ENCODE measurements at places on chromosomes 5 and 9.

GRCh38 chr9:4113711-4114110, 186.2 kb downstream of the GLIS3 start:
- DNase-seq = no peak
- H3K27me3 ChIP-seq = peaks cover 5% of the 10 kb centered on the region
- no peak overlapping the region for H3K27ac ChIP-seq
- H3K4me3 ChIP-seq = no peak overlapping the region
- H3K4me1 ChIP-seq = no peaks in the 10 kb centered on the region

DNA sequence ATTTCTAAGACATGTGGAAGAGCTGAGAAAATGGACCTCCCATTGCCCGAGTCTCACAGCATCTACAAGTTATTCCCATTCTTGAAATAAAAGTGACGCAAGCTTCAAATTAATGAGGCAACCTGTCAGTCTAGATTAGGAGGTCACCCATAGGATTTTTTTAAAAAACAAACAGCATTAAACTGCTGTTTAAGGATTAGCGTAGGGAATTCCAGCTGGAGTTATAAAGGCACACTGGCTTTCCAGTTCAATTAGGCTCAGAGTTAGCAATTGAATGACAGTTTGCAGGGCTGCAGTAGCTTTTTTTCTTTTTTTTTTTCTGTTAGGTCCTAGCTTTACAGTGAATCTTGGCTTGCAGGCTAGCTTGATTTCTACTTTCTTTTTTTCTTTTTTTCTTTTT, 16.2 kb downstream of the PRKACG start:
- peaks cover 24% of the 10 kb centered on the region for H3K4me1 ChIP-seq
- peaks cover 16% of the 10 kb centered on the region for H3K27me3 ChIP-seq
- DNase-seq = no peak

GRCh38 chr5:127951791-127952190, 131.8 kb upstream of the SLC12A2 start:
- no peaks in the 10 kb centered on the region for H3K27me3 ChIP-seq
- H3K4me3 ChIP-seq = no peak overlapping the region
- no peak overlapping the region for H3K27ac ChIP-seq
- DNase-seq = no peak

DNA sequence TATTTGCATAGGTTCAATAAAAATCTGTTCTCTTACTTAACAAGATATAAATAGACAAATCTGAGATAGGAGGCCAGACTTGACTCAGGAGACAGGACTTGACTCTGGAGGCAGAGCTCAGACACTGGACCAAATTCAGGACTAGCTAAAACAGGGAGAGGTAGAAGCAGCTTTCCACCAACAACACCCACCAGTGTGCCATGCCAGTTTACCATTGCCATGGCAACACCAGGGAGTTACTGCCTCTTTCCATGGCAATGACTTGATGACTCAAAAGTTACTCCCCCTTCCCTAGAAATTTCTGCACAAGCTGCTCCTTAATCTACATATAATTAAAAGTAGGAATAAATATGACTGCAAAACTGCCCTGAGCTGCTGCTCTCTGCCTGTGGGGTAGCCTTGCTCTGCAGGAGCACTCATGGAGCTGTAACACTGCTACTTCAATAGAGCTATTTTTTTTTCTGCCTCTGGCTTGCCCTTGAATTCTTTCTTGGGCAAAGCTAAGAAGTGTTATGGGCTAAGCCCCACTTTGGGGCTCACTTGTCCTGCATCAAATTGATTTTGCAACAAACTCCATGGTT, 473.0 kb downstream of the PLK2 start:
- H3K4me1 ChIP-seq = no peaks in the 10 kb centered on the region
- H3K4me3 ChIP-seq = no peak overlapping the region
- no peaks in the 10 kb centered on the region for H3K36me3 ChIP-seq
- H3K27ac ChIP-seq = no peak overlapping the region
- no peaks in the 10 kb centered on the region for H3K27me3 ChIP-seq

DNA sequence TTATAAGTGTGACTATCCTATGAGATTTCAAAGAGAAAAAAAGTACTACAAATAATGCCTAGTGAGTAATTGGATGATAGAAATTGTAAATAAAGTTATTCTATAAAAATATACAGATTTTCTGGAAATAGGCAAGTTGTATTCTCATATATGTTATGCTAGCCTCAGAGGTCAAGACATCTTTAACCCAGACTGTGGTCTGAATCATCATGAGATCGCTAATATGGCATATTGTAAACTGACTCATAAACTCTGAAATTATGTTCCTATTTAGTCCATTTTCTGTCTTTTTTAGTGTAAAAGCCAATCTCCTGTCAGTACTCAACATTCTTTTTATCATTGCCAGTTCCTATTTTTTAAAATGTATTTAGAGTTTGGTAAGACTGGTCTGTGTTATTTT, 14.2 kb downstream of the LOX start:
- H3K27ac ChIP-seq = no peak overlapping the region
- no peaks in the 10 kb centered on the region for H3K36me3 ChIP-seq
- H3K4me1 ChIP-seq = no peaks in the 10 kb centered on the region
- H3K4me3 ChIP-seq = no peak overlapping the region
- no peaks in the 10 kb centered on the region for H3K27me3 ChIP-seq

DNA sequence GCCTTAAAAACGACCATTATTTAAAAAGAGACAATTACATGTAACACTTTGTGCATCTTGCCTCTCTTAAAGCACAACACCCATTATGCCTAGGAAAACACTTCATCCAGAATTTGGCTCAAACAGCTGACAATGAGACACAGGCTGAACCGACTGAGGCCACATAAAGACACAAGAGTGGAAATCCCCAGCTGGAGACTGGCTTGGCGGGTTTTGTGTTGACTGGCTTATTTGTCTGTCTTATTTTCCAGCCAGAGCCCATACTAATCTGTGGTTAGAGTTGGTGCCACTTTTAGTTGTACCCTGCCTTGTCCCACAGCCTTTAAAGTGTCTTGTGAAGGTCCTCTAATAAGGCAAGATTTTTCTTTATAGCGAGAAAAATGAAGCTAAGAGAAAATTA, 21.2 kb downstream of the TRIM14 start:
- H3K4me1 ChIP-seq = peaks cover 54% of the 10 kb centered on the region
- no peak overlapping the region for H3K4me3 ChIP-seq
- H3K27ac ChIP-seq = peak overlapping the region; percentile 64
- DNase-seq = peak; percentile 66
- peaks cover 65% of the 10 kb centered on the region for H3K36me3 ChIP-seq

DNA sequence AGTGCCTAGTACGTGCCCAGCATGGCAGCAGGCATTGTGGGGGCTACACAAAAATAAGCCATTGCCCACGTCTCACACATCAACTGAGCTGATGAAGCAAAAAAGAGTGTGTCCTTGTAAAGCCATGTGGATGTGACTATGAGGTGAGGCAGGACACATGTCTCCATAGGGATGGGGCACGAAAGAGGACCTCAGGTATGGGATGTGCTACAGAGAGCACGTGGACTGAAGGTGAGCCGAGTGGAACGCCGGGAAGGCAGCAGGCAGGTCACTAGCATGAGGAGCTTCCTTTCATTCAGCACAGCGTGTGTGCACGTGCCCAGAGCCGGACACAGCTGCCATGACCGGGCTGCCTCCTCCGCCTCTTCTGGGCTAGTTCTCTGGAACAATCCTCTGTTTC, 429.8 kb downstream of the SPOCK1 start:
- no peaks in the 10 kb centered on the region for H3K27me3 ChIP-seq
- H3K27ac ChIP-seq = no peak overlapping the region
- DNase-seq = no peak
- H3K36me3 ChIP-seq = no peaks in the 10 kb centered on the region
- no peak overlapping the region for H3K4me3 ChIP-seq
- no peaks in the 10 kb centered on the region for H3K4me1 ChIP-seq

GRCh38 chr9:94995048-94995693, 268.7 kb downstream of the AOPEP start:
- H3K4me3 ChIP-seq = no peak overlapping the region
- DNase-seq = no peak
- H3K4me1 ChIP-seq = no peaks in the 10 kb centered on the region
- no peaks in the 10 kb centered on the region for H3K36me3 ChIP-seq
- peaks cover 15% of the 10 kb centered on the region for H3K27me3 ChIP-seq

GRCh38 chr9:36033788-36034187, 2.9 kb upstream of the RECK start:
- peaks cover 17% of the 10 kb centered on the region for H3K4me1 ChIP-seq
- H3K4me3 ChIP-seq = no peak overlapping the region
- H3K27me3 ChIP-seq = peaks cover 44% of the 10 kb centered on the region
- DNase-seq = no peak

DNA sequence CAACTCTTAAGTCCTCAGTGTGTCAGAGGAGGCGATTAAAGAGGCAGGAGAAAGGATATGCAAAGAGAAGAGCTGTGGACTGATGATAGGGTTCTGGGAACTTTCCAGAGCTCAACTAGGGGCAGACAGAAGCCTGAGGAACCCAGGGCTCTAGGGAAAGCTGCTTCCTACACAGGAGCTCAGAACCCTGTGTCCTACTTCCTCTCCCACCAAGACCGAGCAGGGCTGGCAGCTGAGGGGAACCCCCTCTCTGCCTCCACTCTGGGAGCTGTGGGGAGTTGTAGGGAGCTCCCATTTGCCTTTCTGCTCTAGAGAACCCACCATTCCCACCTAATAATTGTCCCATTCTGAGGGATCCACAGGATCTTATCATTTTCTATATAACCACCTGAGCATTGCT, 674.3 kb downstream of the ACTL7B start:
- no peaks in the 10 kb centered on the region for H3K36me3 ChIP-seq
- H3K27ac ChIP-seq = no peak overlapping the region
- no peaks in the 10 kb centered on the region for H3K27me3 ChIP-seq
- H3K4me3 ChIP-seq = no peak overlapping the region
- no peaks in the 10 kb centered on the region for H3K4me1 ChIP-seq
- no peak for DNase-seq

DNA sequence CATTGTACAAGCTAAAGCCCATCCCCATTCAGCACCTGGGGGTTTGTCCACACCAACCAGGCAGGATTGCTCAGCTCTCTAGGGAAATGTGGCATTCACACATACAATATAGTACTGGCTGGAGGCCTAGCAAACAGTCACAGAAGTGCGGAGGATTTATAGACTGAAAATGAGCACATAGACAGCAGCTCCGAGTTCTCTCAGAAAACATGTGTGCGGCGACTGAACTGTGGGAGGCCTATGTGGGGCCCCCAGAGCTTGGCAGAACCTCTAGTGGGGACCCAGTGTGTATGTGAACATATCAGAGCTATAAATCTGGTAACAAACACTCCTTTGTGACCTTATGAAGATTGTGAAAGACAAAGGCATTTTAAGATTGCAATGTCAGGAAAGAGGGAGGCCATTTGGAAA, 431.1 kb downstream of the DTWD2 start:
- no peak for DNase-seq
- no peaks in the 10 kb centered on the region for H3K27me3 ChIP-seq
- no peak overlapping the region for H3K27ac ChIP-seq
- H3K4me1 ChIP-seq = no peaks in the 10 kb centered on the region

DNA sequence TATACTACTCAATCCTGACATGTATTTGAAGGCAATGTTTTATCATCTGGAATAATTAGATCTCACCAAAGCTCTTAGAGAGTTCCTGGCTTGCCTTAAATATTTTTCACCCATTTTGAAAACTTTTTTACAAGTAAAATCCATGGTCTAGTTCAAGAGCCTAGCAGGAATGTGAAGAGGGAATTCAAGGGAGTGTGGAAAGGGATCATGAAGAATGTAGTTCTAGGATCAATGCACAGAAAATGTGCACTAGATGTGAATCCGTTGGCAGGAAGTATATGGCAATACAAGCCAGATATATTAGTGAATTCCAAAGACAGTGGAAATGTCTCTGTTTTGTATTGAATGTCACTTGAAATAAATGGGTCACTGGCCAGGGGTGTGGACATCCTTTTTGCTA, 167.9 kb upstream of the MOCS2 start:
- peaks cover 2% of the 10 kb centered on the region for H3K27me3 ChIP-seq
- H3K27ac ChIP-seq = no peak overlapping the region
- no peak for DNase-seq
- H3K4me3 ChIP-seq = no peak overlapping the region
- H3K4me1 ChIP-seq = no peaks in the 10 kb centered on the region
- H3K36me3 ChIP-seq = no peaks in the 10 kb centered on the region

DNA sequence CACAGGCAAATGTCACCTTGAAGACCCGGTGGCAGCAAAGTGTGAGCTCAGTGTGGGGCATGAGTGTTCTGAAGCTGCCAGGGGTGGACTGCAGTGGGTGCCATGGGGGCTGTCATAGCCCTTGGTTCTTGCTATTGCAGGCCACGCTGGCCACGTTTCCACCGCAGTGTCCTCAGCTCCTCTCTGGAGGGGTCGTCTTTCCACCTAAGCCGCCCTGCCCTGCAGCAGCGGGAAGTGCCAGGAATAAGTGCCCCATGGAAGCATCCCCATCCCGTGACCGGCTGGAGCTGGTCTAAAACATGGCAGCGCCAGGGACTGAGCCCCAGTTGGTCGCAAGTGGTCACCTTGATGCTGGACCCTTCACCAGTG, 6.9 kb downstream of the OBP2B start:
- no peak for DNase-seq
- no peak overlapping the region for H3K27ac ChIP-seq
- no peak overlapping the region for H3K4me3 ChIP-seq

GRCh38 chr9:18488886-18489285, 14.9 kb downstream of the ADAMTSL1 start:
- H3K27ac ChIP-seq = no peak overlapping the region
- H3K27me3 ChIP-seq = no peaks in the 10 kb centered on the region
- no peak overlapping the region for H3K4me3 ChIP-seq
- no peaks in the 10 kb centered on the region for H3K36me3 ChIP-seq

DNA sequence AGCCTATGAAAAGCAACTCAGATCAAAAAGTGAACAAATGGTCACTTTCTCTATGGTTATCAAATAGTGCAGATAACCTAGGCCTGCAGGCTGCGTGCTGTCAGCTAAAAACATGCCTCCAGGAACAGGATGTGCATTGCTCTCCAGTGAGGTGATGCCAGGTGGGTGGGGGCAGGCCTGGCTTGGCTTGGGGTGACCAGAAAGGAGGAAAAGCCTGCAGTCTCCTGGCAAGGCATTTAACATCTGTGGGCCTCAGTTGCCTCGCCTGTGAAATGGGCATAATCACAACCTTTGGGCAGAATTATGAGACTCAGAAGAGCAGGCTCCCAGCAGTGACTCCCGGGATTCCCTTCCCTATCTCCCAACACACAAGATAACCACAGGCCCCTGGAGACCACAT, 135.9 kb downstream of the COL23A1 start:
- no peak overlapping the region for H3K4me3 ChIP-seq
- H3K36me3 ChIP-seq = no peaks in the 10 kb centered on the region
- H3K27me3 ChIP-seq = peaks cover 11% of the 10 kb centered on the region
- peak; percentile 30 for DNase-seq

GRCh38 chr5:40485021-40485998, 194.4 kb upstream of the PTGER4 start:
- no peak overlapping the region for H3K27ac ChIP-seq
- peaks cover 62% of the 10 kb centered on the region for H3K4me1 ChIP-seq
- no peak for DNase-seq
- H3K36me3 ChIP-seq = peaks cover 14% of the 10 kb centered on the region
- H3K27me3 ChIP-seq = no peaks in the 10 kb centered on the region

- H3K27ac ChIP-seq = no peak overlapping the region
- H3K27me3 ChIP-seq = peaks cover 2% of the 10 kb centered on the region
- no peaks in the 10 kb centered on the region for H3K4me1 ChIP-seq
- no peak for DNase-seq
- no peaks in the 10 kb centered on the region for H3K36me3 ChIP-seq
Observed at GRCh38 chr5:128528637-128529255, 9.3 kb downstream of the FBN2 start.

Data from activated CD8-positive, alpha-beta memory T cell treated with anti-CD3 and anti-CD28 coated beads, Interleukin-2, amount 10 ng/mL, durations not matched to agents 7 days and 5 days (primary cell).